ENCODE measurements at places on chromosomes 1 and 21.

DNA sequence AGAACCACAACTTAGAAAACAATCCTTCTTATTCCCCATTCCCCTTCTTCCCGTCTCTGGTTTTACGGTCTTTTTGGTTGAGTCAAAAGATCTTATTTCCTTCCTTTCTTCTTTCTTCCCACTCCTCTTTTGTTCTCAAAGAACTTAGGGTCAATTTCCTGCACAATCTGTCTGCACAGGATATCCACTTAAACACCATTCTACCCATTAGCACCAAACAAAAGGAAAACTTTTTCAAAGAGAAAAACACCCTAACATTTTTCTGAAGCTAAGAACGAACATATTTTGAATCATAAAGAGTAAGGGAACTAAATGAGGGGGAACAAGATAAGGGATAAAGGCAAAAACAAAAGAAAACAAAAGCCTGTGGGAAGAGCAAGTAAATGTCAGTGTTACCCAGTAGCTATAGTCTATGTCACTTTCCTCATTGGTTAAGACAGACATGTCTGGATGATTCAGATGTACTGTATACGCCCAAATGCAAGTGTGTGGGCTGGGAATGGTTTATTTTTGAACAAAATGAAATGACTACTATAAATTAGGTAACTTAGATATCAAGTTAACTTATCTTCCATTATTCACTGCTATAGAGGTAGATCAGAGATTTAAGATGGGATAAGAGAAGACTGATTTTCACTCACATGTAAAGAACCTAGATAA is 59.9 kb downstream of the TOR3A start:
- no peak for DNase-seq

- no peak for DNase-seq
Observed at GRCh38 chr1:9960706-9961562, 17.7 kb downstream of the NMNAT1 start.

DNA sequence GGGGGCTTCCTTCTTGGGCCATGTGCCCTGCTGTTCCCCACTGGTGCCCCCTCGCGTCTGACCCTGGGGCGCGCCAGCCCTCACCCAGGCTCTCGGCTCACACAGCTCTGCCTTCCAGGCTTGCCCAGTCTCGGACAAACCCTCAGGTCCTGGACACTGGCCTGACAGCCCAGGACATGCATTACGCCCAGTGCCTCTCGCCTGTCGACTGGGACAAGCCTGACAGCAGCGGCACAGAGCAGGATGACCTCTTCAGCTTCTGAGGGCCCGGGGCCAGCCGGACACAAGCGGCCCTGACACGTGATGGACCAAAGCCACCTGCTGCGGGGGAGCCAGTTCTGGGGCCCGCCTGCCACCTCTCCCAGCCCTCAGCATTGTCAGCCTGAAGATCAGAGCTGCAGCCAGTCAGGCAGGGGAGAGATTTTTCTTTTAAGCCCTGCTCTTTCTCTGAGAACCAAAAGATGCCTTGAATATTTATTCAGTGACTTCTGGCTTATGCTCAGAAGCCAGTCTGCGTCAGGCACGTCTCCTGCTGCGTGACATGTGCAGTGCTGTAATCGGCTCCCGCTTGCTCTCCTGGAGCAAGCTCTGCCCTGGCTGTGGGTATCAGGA is 23.4 kb downstream of the LDLRAP1 start:
- DNase-seq, result no peak

GRCh38 chr1:110151175-110151669 is 928 bp downstream of the SLC6A17 start:
- DNase-seq, result no peak

GRCh38 chr21:36337099-36337509 is 17.1 kb downstream of the MORC3 start:
- no peak for DNase-seq

DNA sequence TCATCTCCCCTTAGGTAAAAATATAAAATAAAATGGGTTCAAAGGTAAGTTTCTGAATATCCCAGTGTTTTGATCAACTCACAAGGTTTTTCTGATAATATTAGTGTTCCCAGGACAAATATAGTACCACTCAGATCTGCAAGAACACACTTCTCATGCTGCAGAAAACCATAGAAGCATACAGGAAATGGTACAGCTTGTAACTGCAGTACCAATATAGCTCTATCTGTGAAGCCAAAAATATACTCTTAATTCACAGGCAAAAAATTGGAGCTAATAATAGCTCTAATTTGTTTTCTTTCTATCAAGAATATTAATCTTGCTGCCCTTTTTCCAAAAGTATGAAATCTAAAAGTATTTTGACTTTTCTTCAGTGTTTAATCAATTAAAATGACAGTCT is 13.2 kb downstream of the VPS45 start:
- no peak for DNase-seq

- no peak for DNase-seq
Observed at GRCh38 chr1:14486401-14487201, 111.9 kb upstream of the KAZN start.

DNA sequence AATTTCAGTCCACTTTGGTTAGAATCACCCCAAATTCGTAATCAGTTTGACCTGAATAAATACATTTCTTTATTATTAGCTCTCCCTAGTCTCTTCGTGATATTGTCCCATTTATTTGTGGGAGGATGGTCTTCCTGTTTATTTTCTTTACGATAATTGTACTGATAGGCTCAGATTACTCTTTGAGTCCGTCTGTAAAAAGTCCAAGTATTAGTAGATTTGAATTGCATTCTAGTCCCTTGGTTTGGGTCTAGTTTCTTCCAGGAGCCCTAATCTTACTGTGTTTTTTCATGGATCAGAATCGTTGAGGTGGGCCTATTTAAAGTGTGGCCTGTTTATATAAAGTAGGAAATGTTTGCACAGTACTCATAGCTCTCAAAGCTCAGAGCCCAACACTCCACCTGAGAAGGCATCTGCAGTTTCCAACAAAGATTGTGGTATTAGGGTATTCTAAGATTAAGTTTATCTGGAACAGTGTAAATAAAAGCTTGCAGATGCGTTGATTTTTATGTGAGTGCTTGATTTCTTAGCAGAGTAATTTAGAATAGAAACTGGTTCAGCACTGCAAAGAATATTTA is 33.1 kb downstream of the MAP3K21 start:
- no peak for DNase-seq

GRCh38 chr1:18922848-18923755 is 20.7 kb upstream of the ALDH4A1 start:
- no peak for DNase-seq

GRCh38 chr1:55827350-55827749 is 612.2 kb upstream of the USP24 start:
- DNase-seq, result no peak

- no peak for DNase-seq
Observed at GRCh38 chr1:155184835-155185782, 11.5 kb downstream of the TRIM46 start.

DNA sequence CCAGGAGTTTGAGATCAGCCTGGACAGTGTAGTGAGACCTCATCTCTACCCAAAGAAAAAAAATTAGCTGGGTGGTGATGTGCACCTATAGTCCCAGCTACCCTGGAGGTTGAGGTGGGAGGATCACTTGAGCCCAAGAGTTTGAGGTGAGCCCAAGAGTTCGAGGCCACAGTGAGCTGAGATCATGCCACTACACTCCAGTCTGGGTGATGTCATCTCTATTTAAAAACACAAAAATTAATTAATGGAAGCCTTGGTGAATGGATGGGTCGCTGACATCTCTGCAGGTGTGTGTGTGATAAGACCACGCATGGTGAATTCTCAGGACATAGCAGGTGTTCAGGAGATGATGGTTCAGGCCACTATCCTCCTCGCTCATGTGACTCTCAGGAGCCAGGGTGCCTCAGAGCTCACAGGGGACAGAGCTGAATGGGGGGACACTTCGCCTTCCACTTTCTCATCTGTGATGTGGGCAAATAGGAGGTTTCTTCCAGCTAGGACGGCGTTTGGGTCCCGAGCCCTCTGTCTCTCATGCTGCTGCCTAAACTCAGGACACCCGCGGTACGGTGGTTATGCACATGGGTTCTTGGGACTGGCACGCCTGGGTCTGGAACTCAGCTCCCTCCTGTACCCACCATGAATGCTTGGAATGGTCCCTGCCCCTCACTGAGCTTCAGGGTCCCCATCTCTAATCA is 113.4 kb upstream of the ZBTB40 start:
- DNase-seq, result no peak

GRCh38 chr1:160260406-160261382 is 1.7 kb downstream of the DCAF8 start:
- DNase-seq, result peak; percentile 62

DNA sequence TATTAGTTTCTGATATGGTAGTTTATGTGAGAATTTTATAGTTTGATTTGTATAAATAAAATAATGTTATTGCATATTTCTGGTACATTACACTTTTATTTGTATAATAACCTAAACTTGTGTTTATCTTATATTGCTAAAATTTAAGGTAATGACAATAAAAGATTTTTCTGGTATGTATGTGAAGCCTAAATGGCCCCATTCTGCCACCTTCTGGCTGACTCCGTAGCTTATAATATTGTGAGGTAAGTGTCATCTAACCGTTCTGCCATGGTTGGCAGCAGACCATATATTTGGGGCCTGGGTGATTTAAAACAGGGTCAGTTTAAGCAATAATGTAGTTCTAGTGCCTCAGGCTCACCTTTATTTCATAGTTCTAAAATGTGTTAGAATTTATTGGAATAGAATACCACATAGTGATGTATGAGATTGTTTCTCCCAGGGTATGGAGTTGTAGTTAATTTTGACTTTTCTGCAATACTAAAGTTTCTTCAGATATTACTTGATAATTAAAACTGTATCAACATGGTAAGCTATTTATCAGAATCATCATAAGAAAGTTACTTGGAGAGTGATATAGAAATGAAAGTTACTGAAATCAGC is 21.2 kb upstream of the PRKACB start:
- peak; percentile 78 for DNase-seq

- no peak for DNase-seq
Observed at GRCh38 chr1:9643351-9644256, 7.9 kb upstream of the PIK3CD start.

- no peak for DNase-seq
Observed at GRCh38 chr21:29601047-29601446, 302.3 kb downstream of the BACH1 start.

- DNase-seq, result peak; percentile 39
Observed at GRCh38 chr1:211783897-211784296, 46.7 kb downstream of the LPGAT1 start.

- peak; percentile 57 for DNase-seq
Observed at GRCh38 chr1:152954436-152954835, 7.4 kb downstream of the SPRR5 start.

- DNase-seq, result peak; percentile 34
Observed at GRCh38 chr1:155064111-155064831, 731 bp downstream of the EFNA4 start.

DNA sequence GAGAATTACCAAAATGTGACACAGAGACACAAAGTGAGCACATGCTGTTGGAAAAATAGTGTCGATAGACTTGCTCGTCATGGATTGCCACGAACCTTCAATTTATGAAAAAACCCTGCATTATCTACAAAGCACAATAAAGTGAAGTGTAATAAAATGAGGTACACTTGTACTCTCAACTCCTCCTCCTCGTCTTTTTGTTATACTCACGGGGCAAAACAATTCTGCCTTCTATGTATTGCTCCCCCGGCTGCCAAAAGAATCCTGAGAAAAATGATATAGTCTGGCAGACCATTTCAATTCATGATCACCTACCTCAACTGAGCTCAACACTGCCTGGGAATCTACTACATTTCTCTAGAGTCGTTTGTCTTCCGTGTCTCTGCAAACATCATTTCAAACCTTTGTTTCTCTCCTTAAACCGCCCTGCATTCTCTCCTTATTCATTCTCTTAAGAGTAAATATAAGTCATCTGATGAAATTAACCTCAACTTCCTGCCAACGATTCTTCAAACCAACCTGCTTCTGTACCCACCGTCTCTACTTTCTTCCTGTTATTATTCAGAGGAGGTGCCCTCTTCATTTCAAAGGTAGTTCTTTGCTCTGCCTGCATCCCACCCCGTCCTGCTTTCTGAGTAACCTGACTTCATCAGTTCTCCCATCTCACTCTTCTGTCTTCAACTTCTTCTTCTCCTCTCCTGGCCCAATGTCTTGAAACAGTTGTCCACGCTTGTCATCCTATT is 12.9 kb upstream of the IL19 start:
- DNase-seq, result no peak

GRCh38 chr1:147171399-147172167 is 687 bp downstream of the PRKAB2 start:
- DNase-seq, result peak; percentile 23

GRCh38 chr1:9653210-9653490 is 1.6 kb downstream of the PIK3CD start:
- DNase-seq, result no peak

DNA sequence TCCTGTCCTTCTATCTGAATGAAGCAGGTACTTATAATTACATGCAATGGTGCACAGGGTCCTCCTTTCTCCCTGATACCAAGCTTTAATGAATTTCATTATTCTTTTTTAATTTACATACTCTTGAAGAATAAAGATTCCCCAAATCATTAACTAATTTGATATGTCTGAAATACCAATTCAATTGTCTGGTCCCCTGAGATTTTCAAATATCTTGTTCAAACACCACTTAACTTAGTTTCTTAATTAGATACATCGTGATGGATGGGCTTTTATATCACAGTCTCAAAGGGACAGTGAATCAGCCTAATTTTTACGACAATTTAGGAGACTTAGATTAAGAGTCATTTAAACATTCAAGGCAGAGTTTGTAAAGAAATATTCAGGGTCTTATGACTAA is 1054.6 kb downstream of the PLA2G4A start:
- DNase-seq, result no peak

DNA sequence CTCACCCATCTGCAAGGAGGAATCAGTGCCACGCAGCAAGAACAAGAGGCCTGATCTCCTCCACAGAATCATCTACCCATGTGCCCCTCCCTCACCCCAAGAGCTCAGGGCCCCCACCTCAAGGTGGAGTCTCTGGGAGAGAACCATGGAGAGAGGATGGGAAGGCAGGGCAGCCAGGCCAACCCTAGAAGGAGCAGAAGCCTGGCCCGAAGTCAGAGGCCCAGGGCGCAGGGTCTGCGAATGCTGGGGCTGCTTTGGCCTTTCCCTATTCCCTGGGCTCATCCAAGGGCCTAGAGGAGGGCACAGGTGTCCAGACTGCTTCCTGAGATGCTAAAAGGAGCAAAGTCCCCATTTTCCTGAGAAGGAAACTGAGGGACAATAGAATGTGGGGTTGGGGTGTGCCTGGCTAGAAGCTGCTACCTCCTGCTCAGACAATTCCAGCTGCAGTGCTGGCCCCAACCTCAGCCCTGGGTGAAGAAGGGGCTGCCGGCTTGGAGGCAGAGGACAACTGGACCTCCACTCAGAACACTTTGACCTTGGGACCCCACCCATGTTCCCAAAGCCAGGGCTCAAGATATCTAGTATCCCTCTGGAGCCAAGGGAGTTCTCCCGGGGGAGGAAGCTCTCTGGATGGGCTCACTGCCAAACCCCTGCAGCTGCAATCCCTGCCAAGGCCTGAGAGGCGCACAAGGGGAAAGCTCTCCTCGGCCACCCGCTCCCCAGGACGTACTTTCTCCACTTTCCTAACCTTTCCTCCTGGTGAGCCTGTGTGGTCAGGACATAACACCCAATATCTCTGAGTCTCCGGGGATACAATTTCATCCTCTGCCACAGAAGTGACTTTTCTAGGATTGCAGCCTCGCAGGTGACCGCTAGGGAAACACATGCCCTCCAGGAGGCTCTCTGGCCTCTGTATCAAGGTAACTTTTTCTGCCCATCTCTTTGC is 16.6 kb upstream of the LEMD1 start:
- peak; percentile 84 for DNase-seq

GRCh38 chr1:98232678-98233077 is 311.8 kb upstream of the DPYD start:
- DNase-seq, result no peak

Data from HT-29 (cell line).